ENCODE measurements at places on chromosomes 4 and X. TPM values are rescaled to one million over a fixed set of nuclear protein-coding genes. Genes with fewer than 3 reads are reported as not detected.

The XG gene
- total RNA-seq = 0.59 TPM

The S100G gene
- total RNA-seq = not detected

The RAPGEF2 gene
- total RNA-seq = 68.0 TPM

The LRP2BP gene
- 0.89 TPM for total RNA-seq

The OPRPN gene
- not detected for total RNA-seq

The FABP2 gene
- total RNA-seq = not detected

All from smooth muscle cell of the umbilical artery (primary cell).